Sigmoid colon (tissue), 7 donors: ENCODE measurements at places on chromosomes 6 and 20. TPM values are rescaled to one million over a fixed set of nuclear protein-coding genes. Genes with fewer than 3 reads are reported as not detected.

- no peak for DNase-seq
Measured at GRCh38 chr6:129212081-129212480, 329.1 kb downstream of the LAMA2 start.

ERVFRD-1 gene
- total RNA-seq = not detected

LYRM4 gene
- total RNA-seq = 22.4 TPM

- no peak for DNase-seq
Measured at GRCh38 chr20:18057101-18057993, at the start of gene OVOL2. OVOL2 (minus strand) TSS chr20:18057916; CDS start chr20:18057634, 282 bp downstream.

OVOL2 gene
- not detected for total RNA-seq

DNA sequence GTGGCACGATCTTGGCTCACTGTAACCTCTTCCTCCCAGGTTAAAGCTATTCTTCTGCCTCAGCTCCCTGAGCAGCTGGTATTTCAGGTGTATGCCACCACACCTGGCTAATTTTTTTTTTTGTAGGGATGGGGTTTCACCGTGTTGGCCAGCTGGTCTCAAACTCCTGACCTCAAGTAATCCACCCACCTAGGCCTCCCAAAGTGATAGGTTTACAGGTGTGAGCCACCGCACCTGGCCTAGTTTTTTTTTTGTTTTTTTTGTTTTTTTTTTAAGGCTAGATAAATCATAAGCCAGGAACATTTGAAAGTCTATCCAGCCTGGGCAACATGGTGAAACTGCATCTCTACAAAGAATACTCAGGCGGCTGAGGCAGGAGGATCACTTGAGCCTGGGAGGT is 10.9 kb downstream of the RRP36 start:
- no peak for DNase-seq

- DNase-seq = no peak
Measured at GRCh38 chr20:44901974-44902373, 7.9 kb upstream of the PABPC1L start.

GRCh38 chr20:48691523-48691922 is 136.3 kb downstream of the PREX1 start:
- DNase-seq = no peak

GRCh38 chr20:33766686-33767085 is 34.9 kb downstream of the ZNF341 start:
- DNase-seq = no peak

GRCh38 chr6:89596056-89596455 is 42.5 kb downstream of the LYRM2 start:
- no peak for DNase-seq

MAPK13 gene
- 3.0 TPM for total RNA-seq

DNA sequence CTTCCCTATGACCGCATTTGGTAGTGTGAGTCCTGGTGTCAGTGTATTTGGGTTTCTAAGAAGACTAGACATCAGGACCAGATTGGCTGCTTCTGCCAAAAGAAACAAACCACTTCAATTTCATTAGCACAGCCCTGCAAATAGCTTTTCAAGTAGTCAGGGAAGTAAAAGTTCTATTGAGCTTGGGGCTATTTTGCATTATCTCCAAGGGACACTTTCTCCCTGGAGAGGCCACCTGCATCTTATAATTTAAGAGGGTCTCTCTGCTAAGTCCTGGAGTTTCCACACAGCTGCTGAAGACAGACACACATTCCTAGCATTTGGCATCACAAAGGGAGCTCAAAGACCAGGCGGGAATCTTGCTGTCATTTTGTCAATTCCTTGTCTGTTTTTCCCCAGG is 141.2 kb downstream of the BMP2 start:
- DNase-seq = no peak

DNA sequence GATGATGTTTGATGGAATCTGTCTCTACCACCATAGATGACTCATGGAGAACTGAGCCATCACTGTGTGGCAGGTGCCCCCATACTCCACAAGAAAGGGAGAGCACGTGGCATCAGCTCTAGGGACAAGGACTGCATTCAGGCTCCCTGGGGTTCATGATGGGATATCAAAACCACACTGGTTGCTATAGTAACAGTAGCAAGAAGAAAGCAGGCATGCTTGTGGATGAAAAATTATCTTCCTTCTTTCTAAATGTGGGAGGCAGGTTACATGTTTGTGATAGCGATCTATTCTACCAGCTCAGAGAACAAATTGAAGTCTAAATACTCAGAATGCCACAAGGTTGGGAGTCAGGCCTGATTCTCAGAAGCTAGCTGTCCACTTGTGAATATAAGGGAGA is 224.2 kb downstream of the ARHGAP18 start:
- DNase-seq = no peak

DNA sequence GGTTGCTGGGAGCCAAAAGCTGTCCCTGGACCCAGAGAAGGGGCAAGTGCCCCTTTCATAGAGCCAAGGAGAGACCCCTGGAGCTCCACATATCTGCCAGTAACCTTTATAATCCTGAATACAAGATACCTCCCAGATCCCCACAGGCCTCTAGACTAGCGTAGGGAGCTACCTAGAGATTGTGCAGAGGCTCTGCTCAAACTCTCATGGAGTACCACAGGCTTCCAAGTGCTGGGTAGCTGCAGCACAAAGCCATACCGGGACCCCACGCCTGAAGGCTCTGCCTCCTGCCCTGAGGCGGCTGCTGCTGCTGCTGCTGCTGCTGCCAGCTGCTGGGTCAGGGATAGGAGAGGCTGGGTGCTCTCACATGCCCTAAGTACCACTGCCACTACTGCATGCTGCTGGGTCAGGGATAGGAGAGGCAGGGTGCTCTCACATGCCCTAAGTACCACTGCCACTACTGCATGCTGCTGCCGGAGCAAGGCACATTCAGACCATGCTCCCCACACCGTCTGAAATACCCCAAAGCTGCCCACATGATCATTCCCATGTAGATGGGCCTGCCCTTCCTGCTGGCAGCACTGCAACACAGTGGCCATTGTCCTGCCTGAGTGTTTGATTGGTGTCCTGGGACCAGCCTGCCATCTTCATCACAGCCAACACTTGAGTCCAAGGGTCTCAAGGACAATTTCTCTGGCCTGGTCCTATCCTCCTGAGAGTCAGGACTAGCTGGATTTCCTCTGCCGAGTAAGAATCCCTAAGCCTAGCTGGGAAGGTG is 1434.3 kb upstream of the ADGRB3 start:
- no peak for DNase-seq

ZSCAN31 gene
- 35.5 TPM for total RNA-seq

DNA sequence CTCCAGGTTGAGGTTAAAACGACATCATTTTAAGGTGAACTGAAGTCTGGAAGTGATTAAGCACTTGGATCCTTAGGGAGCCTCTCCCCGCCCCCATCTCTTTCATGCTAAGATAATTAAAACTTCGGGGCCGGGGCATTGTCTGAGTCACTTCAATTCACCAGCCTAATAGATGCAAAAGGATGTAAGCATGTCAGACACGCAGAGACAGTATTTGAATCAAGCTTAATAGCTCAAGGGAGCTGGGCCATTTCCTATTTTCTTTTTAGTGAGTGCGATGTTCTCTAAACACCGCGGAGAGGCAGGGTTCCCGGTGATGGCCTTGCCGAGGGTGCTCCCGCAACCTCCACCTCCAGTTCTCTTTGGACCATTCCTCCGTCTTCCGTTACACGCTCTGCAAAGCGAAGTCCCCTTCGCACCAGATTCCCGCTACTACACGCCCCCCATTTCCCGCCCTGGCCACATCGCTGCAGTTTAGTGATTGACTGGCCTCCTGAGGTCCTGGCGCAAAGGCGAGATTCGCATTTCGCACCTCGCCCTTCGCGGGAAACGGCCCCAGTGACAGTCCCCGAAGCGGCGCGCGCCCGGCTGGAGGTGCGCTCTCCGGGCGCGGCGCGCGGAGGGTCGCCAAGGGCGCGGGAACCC is 516 bp upstream of the IRF4 start:
- no peak for DNase-seq
